GM23248 (cell line): ENCODE measurements at places on chromosomes 16 and 17. TPM values are rescaled to one million over a fixed set of nuclear protein-coding genes. Genes with fewer than 3 reads are reported as not detected.

Gene PPM1D
- 7.8 and 7.9 TPM in 2 replicates for total RNA-seq

Gene CAVIN1
- total RNA-seq = 1,074 and 1,102 TPM in 2 replicates

Gene MSI2
- total RNA-seq = 17.9 and 18.2 TPM in 2 replicates

Gene PTX4
- total RNA-seq = not detected in 2 replicates

DNA sequence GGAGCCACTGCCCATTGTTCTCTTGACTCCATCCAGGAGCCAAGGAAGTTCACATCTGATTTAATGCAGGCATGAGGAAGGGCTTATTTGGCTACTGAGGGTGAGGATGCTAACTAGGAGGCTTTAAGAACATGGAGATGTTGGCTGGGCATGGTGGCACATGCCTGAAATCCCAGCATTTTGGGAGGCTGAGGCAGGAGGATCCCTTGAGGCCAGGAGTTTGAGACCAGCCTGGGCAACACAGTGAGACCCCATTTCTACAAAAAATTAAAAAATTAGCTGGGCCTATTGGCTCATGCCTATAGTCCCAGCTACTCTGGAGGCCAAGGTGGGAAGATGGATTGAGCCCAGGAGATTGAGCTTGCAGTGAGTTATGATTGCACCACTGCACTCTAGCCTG, 116.5 kb downstream of the RAP1GAP2 start:
- DNase-seq = no peak
- no peaks in the 10 kb centered on the region for H3K27me3 ChIP-seq
- no peak overlapping the region for H3K4me3 ChIP-seq
- H3K27ac ChIP-seq = no peak overlapping the region
- no peaks in the 10 kb centered on the region for H3K36me3 ChIP-seq

- no peaks in the 10 kb centered on the region for H3K36me3 ChIP-seq
- H3K27me3 ChIP-seq = no peaks in the 10 kb centered on the region
- peaks cover 24% of the 10 kb centered on the region for H3K4me1 ChIP-seq
- DNase-seq = peak; percentile 26
Measured at GRCh38 chr17:68906638-68907037, 48.6 kb downstream of the ABCA8 start.

GRCh38 chr16:2019518-2019920, at the start of gene NPW:
NPW (plus strand) TSS chr16:2019785.
- peak; percentile 23 for DNase-seq
- no peak within 1 kb of the TSS for H3K27ac ChIP-seq

DNA sequence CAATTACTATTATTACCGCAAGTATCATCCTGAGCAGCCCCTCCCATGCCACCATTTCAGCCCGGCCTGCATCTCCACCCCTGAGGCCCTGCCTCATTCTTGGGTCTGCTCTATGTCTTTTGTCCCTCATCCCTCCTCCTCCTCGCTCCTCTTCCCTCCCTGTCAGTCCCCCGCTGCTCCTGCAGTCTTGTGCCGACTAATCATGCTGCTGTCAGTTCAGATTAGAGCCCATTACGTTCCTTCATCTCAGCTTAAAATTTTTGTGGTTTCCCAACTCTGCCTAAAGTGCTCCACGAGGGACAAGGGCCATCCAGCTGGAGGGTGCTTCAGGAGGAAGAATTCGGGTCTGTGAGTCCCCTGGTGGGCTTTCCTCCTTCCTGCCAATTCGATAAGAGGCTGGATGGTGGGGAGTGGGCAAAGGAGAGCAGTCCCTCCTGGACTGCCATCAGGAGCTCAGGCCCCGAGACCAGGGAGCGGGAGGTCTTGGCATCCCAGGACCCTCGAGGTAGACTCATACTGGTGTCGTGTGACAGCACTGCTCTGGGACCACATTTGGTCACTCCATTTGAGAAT, 32.9 kb upstream of the GOSR2 start:
- H3K4me1 ChIP-seq = no peaks in the 10 kb centered on the region
- H3K27me3 ChIP-seq = peaks cover 76% of the 10 kb centered on the region
- H3K27ac ChIP-seq = no peak overlapping the region
